Stimulated activated CD8-positive, alpha-beta memory T cell treated with anti-CD3 and anti-CD28 coated beads, Interleukin-2, amount 100 ng/mL, for 1 hour (primary cell): ENCODE measurements at places on chromosomes 3 and 15.

DNA sequence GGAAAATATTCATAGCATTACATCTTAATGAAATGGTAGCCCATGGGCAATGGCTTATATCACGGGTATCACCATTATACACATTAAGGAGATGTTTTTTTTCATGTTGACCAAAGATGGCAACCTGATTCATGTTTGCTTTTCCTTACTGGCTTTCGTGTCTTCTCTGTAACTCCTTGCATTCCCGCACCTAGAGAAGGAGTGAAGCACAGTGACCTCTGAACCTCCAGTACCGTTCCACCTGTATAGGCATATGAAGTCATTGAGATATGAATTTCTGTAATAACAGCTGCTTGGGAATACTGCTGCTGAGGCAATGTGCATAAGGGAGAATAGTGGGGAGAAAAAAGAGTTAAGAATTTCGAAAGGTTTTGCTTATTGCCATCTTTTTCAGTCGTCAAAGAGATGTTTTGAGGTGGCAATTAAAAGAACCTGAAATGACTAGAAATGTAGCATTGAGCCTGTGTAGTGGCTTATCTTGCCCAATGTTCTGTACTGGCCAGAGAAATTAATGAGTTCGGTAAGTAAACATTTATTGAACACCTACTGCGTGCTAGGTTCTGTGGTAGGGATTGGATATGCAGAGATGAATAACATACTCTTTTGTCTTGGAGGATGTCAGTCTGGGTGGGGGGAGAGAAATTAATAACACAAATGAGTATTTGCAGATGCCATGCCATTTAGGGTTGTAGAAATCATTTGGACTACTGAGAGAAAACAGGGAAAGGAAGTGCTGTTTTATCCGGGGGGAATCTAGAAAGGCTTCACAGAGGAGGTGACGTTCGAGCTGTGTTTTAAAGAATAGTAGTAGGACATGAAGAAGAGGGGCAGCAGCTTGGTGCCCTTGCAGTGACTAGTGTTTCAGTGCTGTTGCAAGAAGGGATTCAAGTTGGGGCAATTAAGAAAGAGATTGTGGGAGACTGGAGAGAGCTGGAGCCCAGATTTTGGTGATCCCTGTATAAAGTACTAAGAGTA is 2.5 kb downstream of the FEM1B start:
- no peak for DNase-seq

- no peak for DNase-seq
These were observed 786.2 kb downstream of the AGBL1 start for GRCh38 chr15:86865920-86866319.

DNA sequence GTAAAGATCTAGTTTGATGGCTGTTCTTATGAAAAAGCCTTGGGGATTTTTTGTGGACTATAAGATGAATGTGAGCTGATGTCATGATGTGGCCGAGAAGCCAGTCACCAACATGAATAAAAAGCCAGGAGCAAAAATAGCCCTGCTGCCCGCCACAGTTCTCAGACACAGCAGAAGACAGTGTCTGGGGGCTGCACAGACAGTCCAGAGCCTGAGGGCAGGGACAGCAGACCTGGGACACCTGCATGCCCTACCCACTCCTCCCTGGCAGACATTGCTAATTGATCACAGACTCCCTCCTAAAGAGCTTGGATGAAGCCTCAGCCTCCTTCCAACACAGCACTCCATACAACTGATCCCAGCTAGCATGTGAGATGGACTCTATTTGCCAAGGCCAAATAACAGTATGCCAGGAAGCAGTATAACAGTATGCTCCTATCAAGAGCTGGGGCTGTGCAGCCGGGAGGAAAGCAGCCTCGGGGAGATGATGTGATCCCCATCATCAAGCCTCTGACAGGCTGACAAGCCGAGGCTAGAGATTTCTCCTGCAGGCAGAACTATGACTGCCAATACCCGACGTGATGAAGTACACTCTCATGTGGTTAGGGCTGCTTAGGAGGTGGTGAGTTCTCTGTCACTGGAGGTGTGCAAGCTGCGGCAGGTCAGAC is 105.4 kb upstream of the RPL32 start:
- DNase-seq, result no peak

DNA sequence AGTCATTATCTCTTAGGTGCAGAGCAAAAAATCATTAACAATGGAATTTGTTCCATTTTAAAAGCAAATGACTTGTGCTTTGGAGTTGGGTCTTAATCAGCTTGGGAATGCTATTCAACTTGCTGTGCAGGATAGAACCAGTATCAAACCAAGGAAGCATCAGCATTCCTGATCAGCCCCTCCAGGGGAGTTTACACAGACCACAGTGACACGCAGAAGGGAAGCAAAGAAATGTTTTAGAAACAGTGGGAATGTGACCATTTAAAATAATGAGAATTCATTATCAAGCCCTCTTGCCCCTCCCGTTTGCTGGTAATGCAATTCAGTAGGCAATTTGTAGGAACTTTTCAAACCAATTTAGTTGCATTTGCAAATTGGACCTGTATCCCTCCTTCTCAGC is 155.1 kb downstream of the LRTM1 start:
- DNase-seq, result no peak

GRCh38 chr3:115494826-115495225 is 128.5 kb upstream of the GAP43 start:
- DNase-seq, result no peak

DNA sequence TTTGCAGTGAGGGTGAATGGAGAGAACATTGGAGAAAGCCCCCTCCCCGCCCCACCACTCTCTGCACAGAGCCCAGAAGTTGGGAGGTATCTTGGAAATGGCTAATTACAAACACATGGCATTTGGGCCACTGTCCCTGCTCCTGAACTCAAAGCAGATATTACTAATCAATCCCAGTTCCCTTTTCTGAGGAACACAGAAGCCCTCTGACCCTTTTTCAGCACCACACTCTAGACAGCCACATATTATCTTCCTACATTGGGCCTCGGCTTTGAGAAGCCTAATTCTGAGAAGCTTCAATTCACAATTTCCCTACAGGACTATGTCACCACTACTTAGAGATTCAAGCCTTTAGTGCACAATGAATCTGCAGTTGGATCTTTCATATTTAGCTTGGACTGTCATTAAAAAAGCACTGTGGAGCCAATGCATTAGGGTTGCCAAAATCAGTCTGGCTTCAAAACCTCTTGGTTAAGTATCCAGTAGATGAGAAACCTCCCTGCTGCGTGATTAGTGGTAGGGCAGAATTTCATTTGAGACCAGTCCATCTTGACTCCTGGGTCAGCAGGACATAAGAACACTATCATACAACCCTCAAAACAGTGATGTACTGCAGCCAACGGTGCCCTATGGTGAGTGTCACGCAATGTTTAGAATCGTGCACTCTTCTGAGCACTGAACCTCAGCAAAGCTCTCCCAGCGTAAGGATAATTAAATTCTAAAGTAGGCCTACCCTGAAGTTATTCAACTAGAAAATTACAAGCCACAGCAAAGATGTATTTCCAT is 26.1 kb downstream of the MGLL start:
- no peak for DNase-seq

DNA sequence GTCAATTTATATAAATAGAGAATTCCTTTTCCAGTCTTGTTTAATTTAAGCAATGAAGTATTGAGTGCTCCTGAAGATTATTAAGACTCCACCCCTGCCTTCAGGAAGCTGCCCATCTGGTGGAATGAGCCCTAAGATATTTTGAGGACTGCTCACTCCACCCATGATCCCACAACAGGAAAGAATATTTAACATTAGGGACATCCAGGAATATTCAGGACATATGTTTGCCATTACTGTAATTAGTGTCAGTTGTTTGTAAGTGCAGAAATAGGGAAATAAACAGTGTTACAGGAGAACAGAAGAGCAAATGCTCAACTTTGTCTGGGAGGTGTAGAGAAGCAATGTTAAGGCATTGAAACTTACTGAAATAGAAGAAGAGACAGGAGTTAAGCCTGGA is 375.0 kb downstream of the ROBO2 start:
- DNase-seq, result no peak

- DNase-seq, result no peak
These were observed 160.0 kb downstream of the SQOR start for GRCh38 chr15:45794712-45795439.

DNA sequence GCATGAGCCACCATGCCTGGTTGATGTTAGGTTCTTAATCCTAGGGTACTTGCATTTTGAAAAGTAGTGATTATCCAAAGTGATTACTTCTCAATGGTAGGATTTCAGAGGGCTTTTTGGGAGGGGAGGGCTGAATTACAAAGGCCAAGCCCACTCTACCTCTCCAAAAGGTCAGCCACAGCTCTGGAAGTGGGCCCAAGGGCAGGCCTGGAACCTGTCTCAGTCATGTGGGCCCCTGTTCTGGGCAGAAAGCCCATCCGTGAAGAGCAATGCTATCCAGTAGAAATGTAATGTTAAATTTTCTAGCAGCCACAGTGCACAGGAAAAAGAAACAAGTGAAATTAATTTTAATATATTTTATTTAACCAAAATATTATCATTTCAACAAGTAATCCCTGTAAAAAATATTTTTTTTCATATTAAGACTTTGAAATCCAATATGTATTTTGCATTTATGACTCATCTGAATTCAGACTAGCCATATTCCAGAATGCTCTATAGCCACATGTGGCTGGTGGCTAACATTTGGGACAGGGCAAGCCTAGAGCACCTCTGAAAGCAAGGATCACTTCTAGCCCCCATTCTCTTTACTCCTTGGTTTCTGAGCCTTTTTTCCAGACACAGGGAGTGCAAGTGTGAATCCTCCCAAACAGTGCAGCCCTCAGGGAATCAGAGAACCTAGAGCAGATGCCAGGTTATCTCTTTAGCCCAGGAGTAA is 16.8 kb downstream of the RFT1 start:
- no peak for DNase-seq

GRCh38 chr15:63465104-63465503 is 39.3 kb upstream of the USP3 start:
- DNase-seq, result no peak

DNA sequence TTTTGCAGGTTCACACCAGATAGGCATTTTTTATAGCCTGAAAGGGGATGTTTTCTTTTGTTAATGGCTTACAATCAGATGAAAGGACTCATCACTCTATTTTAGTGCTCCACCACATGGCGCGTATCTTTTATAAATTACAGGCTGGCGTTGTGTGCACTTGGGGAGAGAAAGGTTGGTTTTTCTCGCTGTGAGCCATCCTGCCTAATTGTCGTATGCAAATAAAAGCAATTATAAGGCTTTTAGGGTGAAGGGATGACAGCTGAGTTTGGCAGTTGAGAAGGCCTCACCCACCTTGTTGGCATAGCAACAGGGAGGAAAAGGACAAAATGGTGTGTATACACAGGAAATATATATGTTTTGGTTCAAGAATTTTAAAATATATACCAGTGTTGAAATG is 268.0 kb downstream of the NR2F2 start:
- DNase-seq, result no peak

DNA sequence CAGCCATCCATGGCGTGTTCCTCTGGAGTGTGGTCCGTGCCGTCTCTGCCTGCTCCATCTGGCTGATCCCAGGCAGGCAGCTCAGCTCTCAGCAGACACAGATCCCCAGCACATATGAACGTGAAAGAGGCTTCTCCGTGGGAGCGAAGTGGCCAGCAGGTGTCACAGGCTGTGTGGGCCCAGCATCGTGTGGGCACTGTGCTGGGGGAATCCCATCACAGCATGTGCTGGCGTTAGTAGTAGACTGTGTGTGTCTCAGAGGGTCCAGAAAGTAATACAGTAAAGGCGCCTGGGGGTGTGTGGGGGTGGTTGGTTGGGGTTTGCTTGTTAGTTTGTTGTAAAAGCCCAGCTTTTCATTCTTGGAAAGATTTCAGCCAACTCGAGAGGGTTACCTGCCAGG is 147.6 kb downstream of the IGF1R start:
- DNase-seq, result no peak

GRCh38 chr3:113573728-113574127 is 41.4 kb downstream of the SIDT1 start:
- DNase-seq, result no peak

- no peak for DNase-seq
These were observed 9.8 kb downstream of the SELENOS start for GRCh38 chr15:101267320-101268104.
